Activated T-helper 1 cell treated with anti-CD3 and anti-CD28 coated beads, Interleukin-2, amount 50 U/mL, for 16 hours (primary cell): ENCODE measurements at places on chromosomes 4 and X.

DNA sequence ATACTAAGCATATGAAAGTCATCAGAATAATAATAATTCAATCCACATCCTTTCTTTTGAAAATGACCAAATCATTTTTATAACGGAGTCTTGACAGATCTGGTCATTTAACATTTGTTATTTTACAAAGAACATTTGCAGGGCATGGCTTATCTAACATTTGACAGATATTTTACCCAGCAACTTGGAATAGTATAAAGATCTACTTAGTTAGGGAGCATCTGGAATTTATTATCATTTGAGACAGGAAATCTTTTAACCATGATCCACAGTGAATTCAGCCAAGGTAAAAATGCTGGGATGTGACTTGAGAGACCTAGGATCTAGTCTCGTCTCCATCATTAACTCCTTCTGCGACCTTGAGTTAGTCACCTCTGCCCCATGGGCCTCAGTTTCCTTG, 22.4 kb downstream of the STARD8 start:
- DNase-seq, result no peak

GRCh38 chr4:128844931-128845330, 35.4 kb downstream of the JADE1 start:
- no peak for DNase-seq

- no peak for DNase-seq
Measured at GRCh38 chrX:52923781-52924241, 26.7 kb downstream of the FAM156B start.

- DNase-seq, result no peak
Measured at GRCh38 chrX:37684426-37684825, 1.2 kb upstream of the XK start.

- no peak for DNase-seq
Measured at GRCh38 chr4:26268246-26268645, 52.6 kb upstream of the RBPJ start.

DNA sequence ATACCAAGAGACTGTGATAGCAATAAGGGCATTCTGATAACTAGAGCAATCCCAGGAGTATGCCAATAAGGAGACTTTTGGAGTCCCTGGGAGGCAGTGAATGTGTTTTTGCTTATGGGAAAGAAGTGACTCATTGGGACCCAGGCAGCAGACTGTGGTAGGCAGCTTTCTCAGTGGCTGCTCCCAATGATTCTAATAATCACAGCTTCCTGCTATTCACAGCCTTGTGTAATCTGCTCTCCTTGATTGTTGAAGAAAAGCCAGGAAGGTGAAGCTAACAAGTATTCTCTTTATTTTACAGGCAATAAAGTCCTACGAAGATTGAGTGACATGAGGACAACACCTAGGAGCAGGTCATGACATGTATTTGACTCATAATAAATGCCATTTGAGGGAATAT, 70.3 kb upstream of the DDX60 start:
- no peak for DNase-seq

DNA sequence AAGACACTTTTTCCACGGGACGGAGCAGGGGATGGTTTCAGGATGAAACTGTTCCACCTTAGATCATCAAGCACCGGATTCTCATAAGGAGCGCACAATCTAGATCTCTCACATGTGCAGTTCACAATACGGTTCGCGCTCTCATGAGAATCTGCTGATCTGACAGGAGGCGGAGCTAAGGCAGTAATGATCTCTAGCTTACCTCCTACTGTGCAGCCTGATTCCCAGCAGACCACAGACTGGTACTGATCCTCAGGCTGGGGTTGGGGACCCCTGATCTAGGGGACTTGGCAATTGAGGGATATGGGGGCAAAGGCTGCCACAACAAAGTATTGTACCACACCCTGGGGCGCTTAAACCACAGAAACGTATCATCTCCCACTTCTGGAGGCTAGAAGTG, 25.7 kb downstream of the ZNF185 start:
- DNase-seq, result no peak
